ENCODE measurements at places on chromosomes 2 and 18.

DNA sequence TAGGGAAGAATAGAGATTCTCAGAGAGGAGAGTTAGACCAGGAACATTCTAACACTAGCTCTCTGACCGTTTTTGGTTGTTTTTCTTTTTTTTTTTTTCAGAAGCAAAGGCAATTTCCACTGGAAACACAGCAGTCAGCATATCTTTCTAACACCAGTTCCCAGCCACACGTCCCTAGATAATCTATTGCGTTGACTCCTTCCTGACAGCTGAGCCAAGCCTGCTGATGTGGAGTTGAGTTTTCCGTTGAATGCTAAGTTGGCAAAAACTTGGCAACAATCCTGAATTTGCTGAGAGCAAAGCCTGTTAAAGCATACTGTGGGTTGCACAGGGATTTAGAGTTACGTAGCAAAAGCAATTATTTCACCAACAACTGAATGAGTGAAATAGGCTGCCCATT lies 19.3 kb downstream of the GAD1 start:
- DNase-seq, result no peak

GRCh38 chr2:12083081-12083581 lies 336.7 kb downstream of the LPIN1 start:
- no peak for DNase-seq

DNA sequence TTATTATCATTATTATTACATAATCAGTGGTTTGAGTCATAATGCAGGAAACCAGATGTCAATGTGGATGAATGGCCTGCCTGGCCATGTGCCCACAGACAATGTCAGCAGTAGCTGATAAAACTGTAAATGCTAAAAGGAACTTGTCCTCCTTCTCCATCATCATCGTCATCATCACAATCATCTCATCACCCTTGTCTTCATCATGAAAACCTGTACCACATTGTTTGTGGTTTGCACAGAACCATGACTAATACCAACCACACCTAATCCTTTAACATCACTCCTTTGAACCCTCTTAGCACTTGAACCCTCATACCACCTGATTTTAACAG lies 96.0 kb downstream of the HNMT start:
- DNase-seq, result no peak

GRCh38 chr2:180562378-180562777 lies 418.0 kb upstream of the UBE2E3 start:
- no peak for DNase-seq

DNA sequence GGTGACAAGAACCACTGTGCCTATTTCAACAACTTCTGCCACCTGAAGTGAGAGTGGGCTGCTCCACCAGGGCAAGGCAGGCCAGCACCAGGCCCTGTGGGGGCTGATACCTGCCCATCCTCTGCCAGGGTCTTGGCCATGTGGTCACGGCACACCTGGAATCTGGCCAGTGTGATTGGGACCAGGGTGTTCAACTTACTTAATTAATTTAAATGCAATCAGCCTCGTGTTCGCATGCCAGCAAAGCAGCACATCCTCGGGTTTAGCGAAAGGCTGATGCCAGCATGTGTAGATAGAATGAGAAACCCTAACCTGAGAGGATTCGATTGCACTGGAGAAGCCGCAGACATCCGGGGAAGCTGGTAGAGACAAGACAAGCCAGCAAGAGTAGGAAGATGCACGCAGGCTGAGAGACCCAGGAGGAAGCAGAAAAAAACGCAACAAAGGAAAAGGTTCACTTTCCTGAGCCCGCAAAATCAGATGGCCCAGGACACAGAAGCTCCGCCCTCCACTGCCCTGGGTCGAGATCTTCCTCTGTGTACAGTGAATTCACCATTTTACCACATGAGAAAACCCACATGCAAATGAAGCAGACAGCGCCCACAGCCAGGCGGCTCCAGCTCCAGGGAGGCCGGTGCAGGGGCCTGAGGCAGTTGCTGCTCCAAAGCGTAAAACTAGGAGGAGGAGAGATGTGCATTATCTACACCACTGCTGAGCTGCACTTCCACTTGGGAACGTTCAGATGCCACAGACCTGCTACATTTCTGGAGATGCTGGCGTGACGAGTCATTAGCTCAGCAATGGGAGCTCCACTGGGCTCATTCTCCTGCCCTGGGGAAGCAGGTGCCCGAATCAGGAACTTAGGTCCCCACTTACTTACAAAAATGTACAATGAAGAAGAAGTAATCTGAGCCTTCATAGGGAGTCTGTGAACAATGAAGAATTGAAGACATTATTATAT lies 92.1 kb downstream of the TMEM18 start:
- DNase-seq, result no peak

GRCh38 chr2:112957511-112957910 lies 20.3 kb upstream of the IL36G start:
- DNase-seq, result no peak
